ENCODE measurements at places on chromosomes 11 and 22.
A peak's percentile ranks its signal among the peaks of the same experiment; 100 is the strongest.

DNA sequence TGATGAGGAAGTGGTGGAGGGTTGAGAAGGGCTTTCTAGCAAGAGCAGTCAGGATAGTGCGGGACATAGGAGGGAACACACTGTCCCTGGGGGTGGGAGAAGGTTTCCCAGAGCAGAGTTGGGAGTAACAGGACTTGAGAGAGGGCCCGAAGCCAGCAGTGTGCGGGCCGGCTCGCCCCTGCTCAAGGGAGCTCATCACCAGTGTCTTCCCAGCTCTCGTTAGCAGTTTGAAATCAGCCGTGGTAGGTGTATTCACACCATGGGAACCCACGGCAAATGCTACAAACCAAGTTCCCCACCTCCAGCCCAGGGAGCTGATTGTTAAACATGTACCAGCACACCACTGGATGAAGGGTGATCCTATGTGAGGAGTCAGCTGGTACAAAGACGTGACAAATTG, 66.2 kb upstream of the EIF3D start:
- DNase-seq, result no peak

- no peak for DNase-seq
These were observed 6.4 kb downstream of the APOBEC3H start for GRCh38 chr22:39103431-39103830.

DNA sequence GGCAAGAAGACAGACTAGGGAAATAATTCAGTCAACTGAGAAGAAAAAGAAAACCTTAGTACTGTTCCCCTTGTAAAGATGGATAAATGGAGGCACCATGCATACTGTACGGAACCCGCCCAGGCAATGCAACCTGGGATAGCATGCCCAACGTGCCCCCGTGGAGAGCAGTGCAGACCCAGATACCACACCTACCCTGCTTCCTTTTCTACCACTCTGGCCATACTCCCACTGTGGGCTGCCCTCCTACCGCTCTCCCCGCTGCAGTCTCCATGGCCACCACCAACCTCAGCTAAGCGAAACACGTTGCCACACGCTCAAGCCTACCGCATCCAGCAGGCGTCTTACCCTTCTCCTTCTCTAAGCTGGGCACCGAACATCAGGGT, 117.4 kb upstream of the SERPIND1 start:
- no peak for DNase-seq

GRCh38 chr11:8257003-8257664, 6.5 kb downstream of the LMO1 start:
- DNase-seq, result no peak

GRCh38 chr11:130785380-130786116, 130.7 kb downstream of the SNX19 start:
- DNase-seq, result no peak

DNA sequence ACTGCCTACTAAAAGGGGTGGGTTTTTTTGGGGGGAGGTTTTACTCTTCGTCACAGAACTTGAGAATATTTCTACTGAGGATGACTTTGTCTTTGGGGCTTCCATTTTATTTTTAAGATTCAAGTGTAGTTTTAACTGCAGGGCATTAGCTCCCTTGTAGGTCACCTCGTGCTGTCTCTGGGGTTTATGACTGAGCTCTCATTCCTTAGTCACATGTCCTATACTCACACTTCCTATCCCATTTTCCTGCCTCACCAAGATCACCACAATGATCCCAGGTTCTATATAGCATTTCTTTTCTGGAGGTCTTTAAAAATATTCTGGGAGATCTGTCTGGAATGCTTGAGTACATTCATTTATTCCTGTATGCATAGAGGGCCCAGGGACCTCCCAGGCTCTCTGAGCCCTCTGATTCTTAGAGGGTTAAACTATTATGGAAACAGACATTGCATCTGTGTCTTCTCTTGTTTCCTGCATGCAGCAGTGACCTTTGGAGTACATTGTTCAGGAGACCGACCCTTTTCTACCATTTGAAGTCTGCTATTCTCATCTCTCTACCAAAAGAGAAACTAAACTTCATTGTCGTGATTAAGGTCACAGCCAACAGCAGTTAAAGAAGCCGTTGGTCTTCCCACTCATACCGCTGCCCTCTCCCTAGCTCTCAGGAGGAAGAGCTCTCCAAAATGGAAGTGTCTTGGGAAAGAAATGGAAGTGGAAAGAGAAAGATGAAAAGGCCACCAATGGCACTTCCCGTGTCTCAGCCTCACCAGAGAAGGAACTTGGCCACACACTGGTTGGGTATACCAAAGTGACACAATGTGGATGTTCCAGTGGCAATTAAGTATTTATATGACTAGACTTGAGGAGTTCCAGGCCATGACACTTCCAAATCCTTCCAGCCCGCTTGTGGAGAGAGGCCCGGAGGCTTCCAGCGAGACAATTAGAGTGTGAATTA, 77.5 kb downstream of the ZBTB16 start:
- DNase-seq, result no peak

DNA sequence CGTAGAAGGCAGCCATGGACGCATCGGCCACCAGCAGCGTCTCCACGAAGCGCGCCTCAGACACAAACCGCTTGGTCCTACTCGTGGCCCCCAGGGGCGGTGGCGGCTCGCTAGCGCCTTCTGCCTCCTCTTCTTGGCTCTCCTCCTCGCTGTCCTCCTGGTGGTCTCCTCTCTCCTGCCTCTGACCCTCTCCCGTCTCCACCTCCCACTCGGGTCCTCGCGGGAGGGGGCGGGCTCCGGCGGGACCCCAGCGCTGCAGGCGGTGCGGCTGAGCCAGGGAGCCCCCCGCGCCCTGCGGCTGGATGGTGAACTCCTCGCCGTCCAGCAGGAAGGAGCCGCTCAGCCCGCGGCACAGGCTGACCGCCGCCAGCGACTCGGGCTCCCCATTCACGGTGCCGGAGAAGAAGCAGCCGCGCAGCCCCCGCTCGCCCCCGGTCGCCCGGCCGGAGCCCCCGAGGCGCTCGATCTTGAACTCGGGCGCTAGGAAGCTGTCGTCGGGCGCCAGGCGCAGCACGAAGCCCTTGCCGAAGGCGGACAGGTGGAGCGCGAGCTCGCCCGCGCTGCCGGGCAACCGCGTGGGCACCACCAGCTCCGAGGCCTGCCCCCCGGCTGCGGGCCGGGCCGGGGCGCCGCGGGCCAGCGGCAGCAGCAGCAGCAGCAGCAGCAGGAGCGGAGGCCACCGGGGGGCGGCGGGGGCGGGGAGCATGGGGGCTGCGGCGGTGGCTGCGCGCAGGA, 661 bp downstream of the ADAMTS8 start:
- DNase-seq, result no peak

DNA sequence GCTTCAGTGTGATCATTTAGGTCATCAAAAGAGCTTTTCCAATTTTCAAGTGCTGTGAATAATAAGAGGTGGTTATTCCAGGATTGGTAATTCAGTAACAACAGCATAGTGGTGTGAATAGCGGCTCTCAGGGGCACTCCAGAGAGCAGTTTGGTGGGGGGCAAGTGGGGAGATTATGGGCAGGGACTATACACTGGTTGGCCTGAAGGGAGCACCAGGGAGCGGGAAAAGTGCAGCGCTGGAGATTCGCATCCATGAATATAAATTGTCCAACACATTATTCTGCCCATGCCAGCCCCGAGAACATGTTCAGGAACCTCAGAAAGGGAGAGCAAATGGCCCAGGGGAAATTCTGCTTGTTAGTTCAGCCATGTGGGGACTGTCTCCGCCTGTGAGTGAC, 37.9 kb downstream of the OR6Q1 start:
- no peak for DNase-seq

DNA sequence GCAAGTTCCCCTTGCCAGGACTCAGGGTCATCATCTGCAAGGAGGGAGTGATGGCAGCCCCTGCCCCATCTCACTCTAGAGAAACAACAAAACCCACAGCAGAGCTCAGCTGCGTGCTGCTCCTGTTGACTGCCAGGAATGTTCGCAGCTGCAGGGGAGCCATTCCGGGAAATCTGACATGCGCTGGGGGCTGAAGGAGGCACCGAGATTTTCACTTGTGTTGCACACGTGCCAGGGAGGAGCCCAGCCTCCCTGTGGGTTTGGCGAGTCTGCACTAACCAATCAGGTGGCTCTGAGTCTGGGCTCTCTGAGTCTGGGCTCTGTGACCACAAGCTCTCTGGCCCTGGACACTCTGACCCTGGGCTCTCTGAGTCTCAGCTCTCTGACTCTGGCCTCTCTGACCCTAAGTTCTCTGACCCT, 10.5 kb downstream of the FGF3 start:
- DNase-seq, result no peak

DNA sequence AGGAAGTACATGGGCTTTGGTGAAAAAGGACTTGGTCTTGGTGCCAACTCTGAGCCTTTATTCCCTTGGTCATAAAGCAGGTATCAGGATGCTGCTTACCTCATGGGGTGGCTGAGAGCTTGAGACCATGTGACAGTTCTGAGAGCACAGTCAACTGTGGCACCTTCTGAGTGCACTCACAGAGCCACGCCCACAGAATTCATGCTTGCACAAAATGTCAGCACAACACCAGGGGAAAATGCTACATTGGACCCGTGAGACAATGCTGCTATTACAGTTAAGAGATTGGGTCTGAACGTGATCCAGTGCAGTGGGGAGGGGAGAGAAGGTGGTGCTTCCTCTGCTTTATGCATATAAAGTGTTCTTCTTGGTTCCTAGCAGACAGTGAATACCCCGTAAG, 79.5 kb upstream of the SPON1 start:
- no peak for DNase-seq

DNA sequence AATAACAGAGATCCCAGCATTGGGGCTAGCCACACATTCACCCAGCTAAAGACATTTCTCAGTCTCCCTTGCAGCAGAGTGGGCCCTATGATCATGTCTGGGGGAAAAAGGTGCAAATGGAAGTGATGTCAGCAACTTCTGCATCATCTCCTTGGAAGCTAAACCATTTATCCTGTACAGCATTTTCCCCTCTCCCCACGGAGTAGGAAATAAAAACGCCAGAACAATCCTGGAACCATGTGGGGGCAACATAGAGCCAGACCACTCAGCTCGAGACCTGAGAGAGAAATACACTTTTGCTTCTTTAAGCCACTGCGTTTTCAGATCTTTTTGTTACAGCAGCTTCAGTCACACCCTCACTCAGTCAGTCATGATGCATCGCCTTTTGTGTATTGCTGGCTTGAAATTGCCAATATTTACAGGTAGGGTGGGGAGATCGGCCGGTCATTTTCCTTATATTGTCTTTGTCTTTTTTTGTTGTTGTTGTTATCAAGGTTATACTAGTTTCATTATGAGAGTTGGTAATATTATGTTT, 9.1 kb upstream of the RAC2 start:
- DNase-seq, result no peak

GRCh38 chr11:86706338-86707131, 34.1 kb upstream of the ME3 start:
- DNase-seq, result no peak

DNA sequence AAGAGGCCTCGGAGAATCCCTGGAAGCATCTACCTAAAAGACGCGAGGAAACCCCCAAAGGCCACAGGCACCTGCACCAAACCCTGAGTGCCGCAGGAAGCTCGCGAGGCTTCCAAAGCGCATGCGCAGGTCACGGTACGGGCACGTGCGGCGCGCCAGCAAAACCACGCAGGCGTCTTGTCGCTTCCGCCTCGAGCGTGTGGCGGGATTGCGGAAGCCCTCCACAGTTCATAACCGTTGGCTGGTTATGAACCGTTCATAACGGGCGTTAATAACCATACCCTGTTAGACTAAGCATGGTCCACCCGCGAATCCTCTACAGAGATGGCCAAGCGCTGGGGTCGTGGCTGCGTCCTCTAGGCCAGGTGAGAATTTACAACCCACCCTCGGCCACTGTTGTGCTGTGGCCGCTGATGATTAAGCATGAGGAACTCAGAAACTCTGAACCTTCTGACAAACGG, 46.4 kb downstream of the MORC2 start:
- peak; percentile 59 for DNase-seq

DNA sequence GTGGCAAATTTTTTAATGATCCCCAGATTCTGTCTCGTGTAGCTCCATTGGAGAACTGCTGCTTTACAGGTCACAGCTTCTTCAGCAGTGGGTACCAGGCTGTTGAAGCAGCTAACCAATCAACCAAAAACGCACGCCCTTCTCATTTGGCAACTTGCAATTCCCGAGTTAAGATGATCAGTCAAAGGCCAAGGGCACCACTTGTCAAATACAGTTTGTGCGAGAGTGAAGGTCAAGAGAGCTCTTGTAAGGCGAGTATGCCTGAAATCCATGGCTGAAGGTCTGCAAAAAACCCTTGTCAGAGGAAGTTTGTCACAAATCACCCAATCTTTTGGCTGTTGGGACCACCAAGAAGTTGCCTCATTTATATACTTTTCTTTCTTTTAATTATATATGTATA, 12.9 kb upstream of the PPP2R1B start:
- DNase-seq, result no peak

- DNase-seq, result no peak
These were observed 20.4 kb downstream of the FXYD6 start for GRCh38 chr11:117855912-117856651.

DNA sequence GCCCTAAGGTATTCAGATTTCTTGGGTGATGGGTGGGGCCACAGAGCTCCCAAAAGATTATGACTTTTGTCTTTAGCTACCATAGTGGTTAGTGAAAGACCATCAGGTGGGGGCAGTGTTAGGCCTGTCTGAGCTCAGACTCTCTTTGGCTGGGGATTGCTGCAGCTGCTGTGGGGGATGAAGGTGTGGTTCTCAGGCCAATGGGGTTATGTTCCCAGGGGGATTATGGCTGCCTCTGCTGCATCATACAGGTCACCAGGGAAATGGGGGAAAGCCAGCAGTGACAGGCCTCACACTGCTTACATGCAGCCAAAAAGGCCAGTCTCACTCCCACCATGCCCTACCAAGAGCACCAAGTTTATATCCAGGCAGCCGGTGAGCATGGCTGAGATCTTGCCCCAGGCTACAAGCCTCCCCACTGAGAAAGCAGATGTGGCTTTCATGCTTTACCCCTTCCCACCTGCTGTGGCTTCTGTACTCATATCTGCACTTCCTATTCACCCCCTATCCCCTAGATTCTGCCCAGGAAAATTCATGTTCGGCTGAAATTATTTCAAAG, 24.8 kb downstream of the CNTF start:
- no peak for DNase-seq

GRCh38 chr11:112777283-112777751, 183.9 kb upstream of the NCAM1 start:
- DNase-seq, result no peak

DNA sequence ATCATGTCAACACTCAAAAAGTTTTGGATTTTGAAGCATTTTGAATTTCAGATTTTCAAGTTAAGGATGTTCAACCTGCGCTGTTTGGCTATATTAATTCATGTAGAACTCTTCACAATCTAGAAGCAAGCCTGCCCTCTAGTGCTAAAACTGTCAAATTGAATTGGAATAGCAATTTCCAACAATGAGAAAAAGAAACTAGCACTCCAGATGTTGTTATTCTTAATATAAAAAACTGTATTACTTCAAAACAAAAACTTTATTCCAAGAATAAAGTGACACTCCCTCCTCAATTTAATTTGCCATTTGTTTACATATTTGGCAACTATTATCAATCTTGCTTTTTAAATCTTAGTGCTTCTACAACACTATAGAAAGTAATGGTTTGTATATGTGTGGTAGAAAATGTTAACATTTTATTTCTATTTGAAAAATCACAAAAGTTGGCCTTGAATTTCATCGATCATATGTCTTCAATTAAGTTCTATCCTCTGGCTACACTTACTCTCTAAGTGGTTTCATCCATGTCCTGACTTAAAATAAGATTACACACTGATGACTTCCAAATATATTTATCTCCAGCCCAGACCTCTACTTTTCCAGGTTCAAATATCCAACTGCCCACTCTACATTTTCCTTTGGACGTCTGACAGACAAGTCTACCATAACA, 36.6 kb downstream of the DCUN1D5 start:
- DNase-seq, result no peak

GRCh38 chr11:109150581-109150980, 271.4 kb upstream of the C11orf87 start:
- DNase-seq, result no peak

All from stimulated activated CD4-positive, alpha-beta T cell treated with anti-CD3 and anti-CD28 coated beads, Interleukin-4, amount 100 ng/mL, for 48 hours (primary cell).